ENCODE measurements at places on chromosomes 1 and 21.

DNA sequence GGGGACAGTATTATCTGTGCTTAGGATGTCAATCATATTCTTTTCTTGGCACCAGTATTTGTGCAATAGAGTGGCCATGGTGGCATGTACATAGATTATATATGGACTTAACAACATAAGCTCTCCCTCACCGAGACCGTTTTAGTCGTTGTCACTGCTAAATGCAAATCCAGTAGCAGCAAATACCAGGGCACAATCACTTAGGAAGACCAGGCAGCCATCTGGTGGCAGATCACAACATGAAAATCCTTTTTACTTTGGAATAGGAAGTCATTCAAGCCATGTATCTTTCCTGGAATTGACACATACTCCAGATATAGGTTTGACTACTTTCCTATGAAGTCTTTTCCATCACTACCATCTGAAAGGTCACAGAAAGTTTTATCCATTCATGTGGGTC, 53.2 kb upstream of the C1orf87 start:
- DNase-seq: no peak

DNA sequence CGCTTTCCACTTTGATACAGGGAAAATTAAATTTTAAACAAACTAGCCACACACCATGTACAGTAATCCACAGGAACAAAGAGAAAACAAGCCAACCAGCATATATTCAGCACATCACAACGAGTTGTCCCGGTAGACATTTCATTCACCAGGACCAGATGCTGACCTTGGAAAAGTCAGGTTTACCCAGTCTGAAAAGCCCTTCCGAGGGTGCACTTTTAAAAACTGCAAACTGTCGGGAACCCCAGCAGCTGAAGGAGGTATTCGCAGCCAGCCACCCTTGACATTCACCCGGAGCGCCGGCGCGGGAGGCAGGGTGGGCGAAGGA, 1.2 kb downstream of the MCOLN3 start:
- DNase-seq: no peak

- no peak for DNase-seq
Observed at GRCh38 chr1:210132582-210132981, 100.0 kb upstream of the SERTAD4 start.

- DNase-seq: no peak
Observed at GRCh38 chr1:77834771-77835334, 53.6 kb upstream of the NEXN start.

- DNase-seq: no peak
Observed at GRCh38 chr1:201769966-201770365, 59.0 kb upstream of the IPO9 start.
